H1 (cell line): ENCODE measurements at places on chromosomes 12 and 14.

DNA sequence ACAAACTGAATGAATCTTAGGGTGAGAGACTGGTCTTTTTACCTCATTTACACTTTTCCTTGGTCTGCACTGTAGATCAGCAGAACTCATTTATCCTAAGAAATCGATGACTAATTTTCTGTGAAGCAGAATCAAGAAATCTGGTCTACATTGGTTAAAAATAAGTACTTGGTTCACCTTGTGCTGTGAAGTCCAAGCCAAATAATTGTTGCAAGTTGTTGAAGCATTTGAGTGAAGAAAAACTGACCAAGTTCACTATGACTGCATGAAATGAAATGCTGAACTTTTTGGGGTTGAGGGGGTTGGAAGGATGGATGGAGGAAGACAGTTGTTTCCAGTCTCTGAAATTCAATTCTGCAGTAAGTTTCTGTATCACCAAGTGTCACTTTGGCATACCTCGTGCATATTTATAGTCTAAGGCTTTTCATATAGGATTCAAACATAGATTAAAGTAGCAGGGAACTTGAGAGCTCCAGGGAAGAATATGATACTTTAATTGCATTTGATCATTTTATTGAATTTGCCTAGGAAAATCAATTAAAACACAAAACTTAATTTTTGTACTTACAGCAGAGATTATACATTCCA is 75.0 kb downstream of the FAR2 start:
- no peaks in the 10 kb centered on the region for H3K36me3 ChIP-seq
- DNase-seq: no peak
- H3K4me1 ChIP-seq: peaks cover 9% of the 10 kb centered on the region; the same call in 1 of the 2 replicates
- no peaks in the 10 kb centered on the region for H3K27me3 ChIP-seq

GRCh38 chr14:77199590-77199989 is 18.0 kb downstream of the TMEM63C start:
- no peak overlapping the region for H3K27ac ChIP-seq
- no peaks in the 10 kb centered on the region for H3K36me3 ChIP-seq
- no peak for DNase-seq
- peaks cover 8% of the 10 kb centered on the region; the same call in 1 of the 2 replicates for H3K4me1 ChIP-seq
- H3K4me3 ChIP-seq: no peak overlapping the region
- no peaks in the 10 kb centered on the region for H3K27me3 ChIP-seq

GRCh38 chr14:74945852-74946658 is 9.3 kb downstream of the PGF start:
- no peak overlapping the region for H3K4me3 ChIP-seq
- H3K4me1 ChIP-seq: peaks cover 5% of the 10 kb centered on the region
- H3K27me3 ChIP-seq: no peaks in the 10 kb centered on the region
- no peaks in the 10 kb centered on the region for H3K36me3 ChIP-seq

DNA sequence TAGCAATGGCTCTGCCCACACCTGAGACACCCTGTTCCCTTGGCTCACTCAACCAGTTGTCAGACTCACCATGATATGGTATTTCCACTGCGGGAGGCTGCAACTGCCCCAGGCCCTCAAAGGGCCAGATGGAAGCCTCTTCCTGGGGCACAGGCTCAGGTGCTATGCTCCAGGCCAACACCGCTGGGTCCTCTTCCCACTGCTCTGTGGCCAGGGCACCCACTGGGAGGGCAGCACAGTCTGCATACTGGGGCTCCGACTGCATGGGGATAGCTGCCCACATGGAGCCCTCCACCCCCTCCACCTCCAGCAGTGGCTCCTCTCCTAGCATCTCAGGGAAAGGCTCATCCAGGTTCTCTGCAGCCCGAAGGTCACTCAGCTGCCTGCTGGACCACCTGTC is 3.7 kb downstream of the ANGEL1 start:
- no peak for DNase-seq
- H3K36me3 ChIP-seq: peaks cover 36% of the 10 kb centered on the region

DNA sequence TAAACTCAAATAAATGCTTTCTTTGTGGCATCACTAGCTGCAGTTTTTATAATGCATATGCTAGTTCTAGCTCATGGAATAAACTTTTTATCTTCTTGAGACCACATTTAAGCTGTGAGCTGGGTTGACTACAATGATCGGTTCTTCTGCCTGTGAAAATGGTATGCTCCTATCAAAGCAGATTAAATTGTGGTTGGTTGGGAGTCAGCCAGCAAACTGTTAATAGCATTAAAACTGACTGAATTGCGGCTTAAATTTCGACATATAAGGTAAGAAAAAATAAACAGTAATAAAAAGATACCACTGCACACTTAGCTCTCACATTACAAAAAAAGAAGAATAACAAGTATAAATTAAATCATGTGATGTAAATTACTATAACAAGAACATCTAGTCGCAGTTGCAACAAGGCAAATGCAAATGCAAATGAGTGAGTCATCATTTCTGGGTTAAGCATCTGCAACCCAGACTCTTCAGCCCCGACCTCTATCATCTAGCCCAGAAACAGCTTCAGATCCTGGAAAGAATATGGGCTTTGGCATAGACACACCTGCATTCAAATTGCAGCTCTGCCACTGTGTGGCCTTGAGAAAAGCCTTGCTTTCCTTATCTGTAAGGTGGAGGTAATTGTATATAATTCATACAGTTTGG is 19.8 kb upstream of the DHRS7 start:
- DNase-seq: no peak
- H3K4me1 ChIP-seq: no peaks in the 10 kb centered on the region
- no peak overlapping the region for H3K4me3 ChIP-seq
- no peaks in the 10 kb centered on the region for H3K27me3 ChIP-seq

DNA sequence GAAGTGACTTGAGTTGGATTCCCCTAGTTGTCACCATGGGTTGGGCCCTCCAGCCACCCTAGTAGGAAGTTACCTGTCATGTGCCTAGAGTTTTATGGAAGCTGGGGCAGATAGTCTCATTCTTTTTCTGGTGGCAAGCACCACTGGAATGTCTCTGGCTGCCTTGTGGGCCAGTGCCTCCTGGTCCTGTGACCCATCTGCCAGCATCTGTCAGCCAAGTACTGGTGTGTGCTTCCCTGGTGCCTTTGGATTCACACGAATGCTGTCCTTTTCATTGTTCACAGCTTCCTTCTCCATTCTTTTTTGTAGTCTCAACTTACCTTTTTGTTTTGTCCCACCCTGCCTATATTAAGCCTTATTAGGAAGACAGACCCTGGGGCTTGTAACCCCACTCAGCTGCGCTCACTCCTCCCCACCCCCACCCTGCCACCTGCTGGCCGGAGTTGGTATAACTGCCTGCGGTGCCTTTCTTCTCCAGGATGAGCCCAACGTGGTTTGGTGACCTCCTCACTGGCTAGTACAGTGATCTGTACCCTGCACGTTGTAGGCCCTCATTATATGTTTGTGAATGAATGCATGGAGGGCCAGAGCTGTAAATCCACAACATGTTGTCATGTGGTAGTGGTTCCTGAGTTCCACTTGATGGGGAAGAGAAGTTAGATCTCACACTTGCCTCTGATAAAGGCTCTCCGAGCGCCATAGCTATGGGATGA is 125.7 kb downstream of the TSPAN9 start:
- no peak for DNase-seq
- no peak overlapping the region for H3K4me3 ChIP-seq
- H3K4me1 ChIP-seq: peaks cover 9% of the 10 kb centered on the region
- H3K27ac ChIP-seq: no peak overlapping the region

- no peaks in the 10 kb centered on the region for H3K27me3 ChIP-seq
- no peak overlapping the region for H3K4me3 ChIP-seq
- no peaks in the 10 kb centered on the region for H3K4me1 ChIP-seq
- H3K27ac ChIP-seq: no peak overlapping the region
- no peaks in the 10 kb centered on the region for H3K36me3 ChIP-seq
These were observed 11.1 kb downstream of the ERP27 start for GRCh38 chr12:14927267-14927666.

GRCh38 chr12:62713723-62714122 is 221.2 kb downstream of the PPM1H start:
- no peaks in the 10 kb centered on the region for H3K27me3 ChIP-seq
- H3K4me3 ChIP-seq: no peak overlapping the region
- peaks cover 7% of the 10 kb centered on the region for H3K4me1 ChIP-seq
- no peaks in the 10 kb centered on the region for H3K36me3 ChIP-seq
- DNase-seq: no peak
- H3K27ac ChIP-seq: no peak overlapping the region

DNA sequence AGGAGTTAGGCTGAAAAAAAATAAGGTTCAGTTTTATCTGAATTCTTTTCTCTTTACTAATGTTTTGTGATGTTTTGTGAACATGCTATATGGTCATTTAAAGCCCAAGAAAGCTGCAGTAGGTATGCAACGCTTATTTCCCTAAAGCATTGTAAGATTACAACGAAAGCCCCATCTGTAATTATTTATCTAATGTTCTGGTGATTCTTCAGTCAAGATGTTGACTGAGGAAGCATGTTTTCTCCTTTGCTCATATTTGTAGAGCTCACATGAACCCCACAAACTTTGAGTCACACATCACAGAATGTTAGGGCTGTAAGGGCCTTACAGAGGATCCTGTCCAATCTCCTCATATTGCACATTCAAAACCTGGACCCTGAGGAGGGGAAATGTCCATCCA is 3.2 kb upstream of the TUBA1C start:
- DNase-seq: no peak
- no peaks in the 10 kb centered on the region for H3K4me1 ChIP-seq
- H3K4me3 ChIP-seq: no peak overlapping the region
- H3K36me3 ChIP-seq: no peaks in the 10 kb centered on the region

- no peaks in the 10 kb centered on the region for H3K4me1 ChIP-seq
- no peak overlapping the region for H3K4me3 ChIP-seq
- H3K27ac ChIP-seq: no peak overlapping the region
- DNase-seq: no peak
These were observed 1.5 kb upstream of the HOTAIR start for GRCh38 chr12:53976172-53976822.

DNA sequence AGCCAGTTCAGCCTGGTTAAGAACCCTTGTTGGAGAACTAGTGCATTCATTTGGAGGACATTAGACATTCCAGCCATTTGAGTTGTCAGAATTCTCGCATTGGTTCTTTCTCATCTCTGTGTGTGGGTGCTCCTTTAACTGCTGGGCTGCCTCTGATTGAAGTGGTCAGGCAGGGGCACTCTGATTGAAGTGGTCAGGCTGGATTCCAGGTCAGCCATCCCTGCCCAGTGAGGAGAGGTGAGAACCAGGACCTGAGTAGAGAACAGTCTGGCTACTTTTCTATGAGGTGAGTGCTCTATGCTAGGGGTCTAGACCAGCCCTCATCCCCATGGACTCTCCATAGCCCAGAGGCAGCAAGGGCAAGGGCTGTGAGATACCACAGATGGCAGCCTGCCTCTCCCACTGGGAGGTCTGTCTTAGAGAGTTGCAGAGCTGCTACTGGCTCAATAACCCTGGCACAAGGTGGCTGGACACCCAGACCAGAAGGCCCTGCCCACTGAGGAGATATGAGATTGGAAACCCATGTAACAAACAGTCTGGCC is 691.6 kb downstream of the TMTC2 start:
- no peak overlapping the region for H3K27ac ChIP-seq
- no peak overlapping the region for H3K4me3 ChIP-seq
- H3K27me3 ChIP-seq: no peaks in the 10 kb centered on the region
- no peaks in the 10 kb centered on the region for H3K4me1 ChIP-seq

GRCh38 chr12:64088431-64089349 is 133.4 kb downstream of the KICS2 start:
- H3K27ac ChIP-seq: no peak overlapping the region
- no peaks in the 10 kb centered on the region for H3K36me3 ChIP-seq
- no peak overlapping the region for H3K4me3 ChIP-seq
- H3K27me3 ChIP-seq: no peaks in the 10 kb centered on the region

DNA sequence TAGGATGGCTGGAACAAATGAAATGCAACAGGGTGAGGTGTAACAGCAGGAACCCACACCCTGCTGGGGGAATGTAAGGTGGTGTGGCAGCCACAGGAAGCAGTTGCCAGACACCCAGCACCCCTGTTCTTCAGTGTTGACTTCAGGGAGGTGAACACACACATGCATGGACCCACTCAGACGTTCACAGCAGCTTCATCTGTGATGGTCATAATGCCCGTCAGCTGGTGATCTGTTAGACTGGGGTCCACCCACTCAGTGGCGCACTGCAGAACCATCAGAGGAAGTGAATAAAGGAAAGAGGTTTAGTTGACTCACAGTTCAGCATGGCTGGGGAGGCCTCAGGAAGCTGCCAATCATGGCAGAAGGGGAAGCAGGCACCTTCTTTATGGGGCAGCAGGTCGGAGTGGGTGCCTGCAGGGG is 22.7 kb upstream of the TEX22 start:
- no peak overlapping the region for H3K4me3 ChIP-seq
- no peaks in the 10 kb centered on the region for H3K27me3 ChIP-seq
- no peaks in the 10 kb centered on the region for H3K4me1 ChIP-seq
- no peak for DNase-seq
- no peak overlapping the region for H3K27ac ChIP-seq

DNA sequence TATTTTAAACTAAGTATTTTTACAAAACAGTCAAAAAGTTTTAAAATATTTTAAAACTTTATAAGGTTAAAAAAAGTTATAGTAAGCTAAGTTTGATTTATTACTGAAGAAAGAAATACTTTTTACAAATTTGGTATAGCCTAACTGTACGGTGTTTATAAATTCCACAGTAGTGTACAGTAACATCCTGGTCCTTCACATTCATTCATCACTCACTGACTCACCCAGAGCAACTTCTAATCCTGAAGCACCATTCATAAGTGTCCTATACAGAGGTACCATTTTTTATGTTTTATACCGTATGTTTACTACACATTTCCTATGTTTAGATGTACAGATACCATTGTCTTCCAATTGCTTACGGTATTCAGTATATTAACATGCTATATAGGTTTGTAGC is 170.0 kb downstream of the KLHL28 start:
- H3K27ac ChIP-seq: no peak overlapping the region
- H3K27me3 ChIP-seq: no peaks in the 10 kb centered on the region
- no peak overlapping the region for H3K4me3 ChIP-seq
- no peaks in the 10 kb centered on the region; the same call in 1 of the 2 replicates for H3K4me1 ChIP-seq
- no peak for DNase-seq
- H3K36me3 ChIP-seq: no peaks in the 10 kb centered on the region

GRCh38 chr12:17197971-17198370 is 592.0 kb upstream of the LMO3 start:
- H3K4me3 ChIP-seq: no peak overlapping the region
- no peaks in the 10 kb centered on the region for H3K36me3 ChIP-seq
- H3K27ac ChIP-seq: no peak overlapping the region
- no peaks in the 10 kb centered on the region for H3K4me1 ChIP-seq
- no peaks in the 10 kb centered on the region for H3K27me3 ChIP-seq
- DNase-seq: no peak

DNA sequence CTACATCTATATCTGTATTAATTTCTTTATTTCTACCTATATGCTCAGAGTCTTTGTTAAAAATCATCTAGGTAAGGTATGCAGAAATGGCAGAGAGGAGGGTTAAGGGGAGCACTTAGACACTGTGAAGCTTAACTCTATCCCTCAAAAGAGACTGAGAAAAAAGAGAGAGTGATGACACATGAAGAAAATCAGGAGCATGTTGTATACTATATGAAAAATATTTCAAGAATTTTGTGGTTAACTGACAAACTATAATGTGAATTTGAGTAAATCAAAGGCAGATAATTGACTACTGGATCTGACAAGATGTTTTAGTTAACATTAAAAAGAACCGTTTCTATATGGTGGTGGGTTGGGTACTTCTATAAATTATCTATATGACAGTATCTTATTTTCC is 1814.2 kb upstream of the SEL1L start:
- H3K36me3 ChIP-seq: no peaks in the 10 kb centered on the region
- H3K27me3 ChIP-seq: no peaks in the 10 kb centered on the region
- no peak for DNase-seq
- no peaks in the 10 kb centered on the region for H3K4me1 ChIP-seq
- no peak overlapping the region for H3K4me3 ChIP-seq
- H3K27ac ChIP-seq: no peak overlapping the region
